Inflammatory macrophage (primary cell): ENCODE measurements at places on chromosomes 16 and 17.

DNA sequence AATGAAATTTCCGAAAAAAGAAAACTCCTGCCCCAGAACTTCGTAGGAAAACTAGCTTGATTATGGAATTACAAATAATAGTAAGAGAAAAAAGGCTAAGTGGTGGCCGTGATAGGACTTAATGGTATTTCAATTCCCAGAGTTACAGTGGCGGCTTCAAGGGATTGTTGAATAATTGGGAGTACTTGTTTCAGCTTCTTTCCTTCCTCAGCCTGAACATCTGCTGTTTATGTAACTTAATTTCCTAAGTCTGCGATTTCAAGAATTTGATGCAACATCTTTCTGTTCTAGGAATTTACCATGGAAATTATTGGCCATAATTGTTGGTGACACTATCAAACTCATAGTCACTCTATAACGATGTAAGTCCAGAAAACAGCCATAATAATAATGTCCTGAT is 684 bp upstream of the APPBP2 start:
- DNase-seq, result no peak

DNA sequence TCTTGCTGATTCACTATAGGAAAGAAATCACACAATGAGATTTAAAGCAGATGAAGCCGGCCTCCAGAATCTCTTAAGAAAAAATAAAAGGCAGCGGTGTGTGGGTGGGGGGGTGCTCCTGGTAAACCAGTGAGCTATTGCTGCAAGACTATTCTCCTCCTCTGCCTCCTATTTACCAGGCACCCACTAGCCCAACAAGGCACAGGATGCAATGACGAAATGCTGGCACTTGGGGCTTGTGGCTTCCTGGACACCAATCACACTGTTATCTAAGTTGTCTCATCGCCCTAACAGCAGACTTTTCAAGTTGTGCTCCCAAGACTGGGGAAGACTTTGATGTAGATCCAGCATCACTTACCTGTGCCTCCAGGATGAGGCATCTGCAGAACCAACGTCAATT is 50.2 kb upstream of the NDRG4 start:
- DNase-seq, result peak; percentile 19

- DNase-seq, result no peak
These were observed 18.0 kb upstream of the JPH3 start for GRCh38 chr16:87584271-87584670.

GRCh38 chr16:71626018-71626857 is at the start of gene MARVELD3:
Gene MARVELD3, plus strand, starts transcription at chr16:71626184. Its CDS starts 46 bp downstream, at chr16:71626230.
- no peak for DNase-seq

DNA sequence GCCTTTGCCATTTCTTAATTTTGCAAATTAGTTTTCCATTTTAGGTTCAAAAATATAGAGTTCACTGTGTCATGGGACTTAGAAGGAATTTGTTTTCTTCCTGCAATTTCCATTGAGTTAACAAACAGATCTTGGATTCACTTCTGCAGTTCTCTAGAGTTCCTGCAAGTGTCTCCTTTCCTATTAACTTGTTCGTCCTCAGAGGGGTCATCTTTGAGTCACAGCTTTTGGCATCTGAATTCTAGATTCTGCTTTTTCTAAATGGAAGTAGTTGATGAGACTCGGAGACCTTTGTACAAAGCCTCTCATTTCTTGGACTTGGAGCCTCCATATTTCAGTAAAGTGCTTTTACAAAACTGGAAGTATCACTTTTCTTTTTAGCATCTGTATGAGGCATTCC is 323.3 kb downstream of the BCAS3 start:
- DNase-seq, result no peak
